ENCODE measurements at places on chromosomes 2 and 18. TPM values are rescaled to one million over a fixed set of nuclear protein-coding genes. Genes with fewer than 3 reads are reported as not detected.

Gene CREG2
- 0.06 TPM for total RNA-seq

DNA sequence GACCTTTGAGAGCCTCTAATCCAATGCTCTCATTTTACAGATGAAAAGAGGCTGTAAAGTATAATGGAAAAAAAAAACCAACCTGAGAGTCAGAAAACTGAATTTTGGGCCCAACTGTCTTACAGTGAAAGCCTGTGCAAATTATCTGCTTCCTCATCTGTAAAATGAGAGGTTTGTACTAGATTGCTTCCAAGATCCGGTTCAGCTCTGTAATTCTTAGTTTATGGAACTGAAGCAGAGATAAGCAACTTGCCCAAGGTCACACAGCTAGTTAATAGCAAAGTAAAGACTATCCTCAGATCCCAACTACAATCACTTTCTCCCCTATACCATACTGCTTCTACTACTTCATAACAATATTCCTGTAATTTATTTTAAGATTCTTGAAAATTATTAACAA, 6.3 kb downstream of the TLK1 start:
- no peak for DNase-seq

DNA sequence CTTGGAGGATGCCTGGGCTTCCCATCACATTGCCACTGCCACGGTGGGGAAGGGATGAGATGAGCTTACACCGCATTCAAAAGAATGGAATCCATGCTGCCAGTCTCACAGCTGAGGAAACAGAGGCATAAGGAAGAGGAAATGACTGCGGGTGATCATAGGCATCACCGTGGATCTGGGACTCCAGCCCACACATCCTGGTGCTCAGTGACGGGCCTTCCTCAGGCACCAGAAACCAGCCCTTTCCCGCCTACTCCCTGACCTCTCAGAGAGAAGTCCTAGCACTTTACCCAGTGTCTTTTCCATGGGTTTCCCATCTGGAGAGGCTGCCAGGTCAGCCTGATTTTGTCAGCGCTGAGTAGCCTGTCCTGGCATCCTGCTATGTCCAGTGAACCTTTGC, 5.3 kb upstream of the PLB1 start:
- no peak for DNase-seq

GRCh38 chr2:444937-445884, 157.3 kb upstream of the ALKAL2 start:
- DNase-seq = no peak

DNA sequence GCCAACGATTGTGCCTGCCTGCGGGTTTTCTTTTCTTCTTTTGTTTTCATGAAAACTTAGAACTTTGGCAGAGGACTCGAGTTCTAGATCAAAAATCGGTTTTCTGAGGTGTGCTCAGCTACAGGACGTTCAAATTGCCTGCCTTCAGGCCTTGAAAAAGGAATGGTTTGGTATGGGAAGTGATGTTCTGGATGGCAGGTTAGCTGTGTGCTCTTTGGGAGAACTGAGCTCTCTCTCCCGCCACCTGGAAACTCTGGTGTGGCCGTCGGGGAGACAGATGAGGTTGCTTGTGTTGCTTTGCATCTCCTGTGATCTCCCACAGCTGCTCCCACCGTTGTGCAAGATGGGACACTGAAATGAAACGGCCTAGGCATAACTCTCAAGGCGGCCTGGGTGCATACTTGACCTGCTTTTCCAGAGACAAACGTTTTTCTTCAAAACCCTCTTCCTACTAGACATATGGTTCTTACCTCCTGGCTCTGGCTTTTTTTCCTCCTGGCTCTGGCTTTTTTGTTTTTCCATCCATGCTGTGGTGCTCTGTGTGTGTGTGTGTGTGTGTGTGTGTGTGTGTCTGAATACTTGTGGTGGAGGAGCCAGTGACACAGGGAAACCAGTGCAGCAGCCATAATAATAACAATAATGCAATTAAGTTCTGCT, 2.0 kb downstream of the FMNL2 start:
- peak; percentile 19 for DNase-seq

DNA sequence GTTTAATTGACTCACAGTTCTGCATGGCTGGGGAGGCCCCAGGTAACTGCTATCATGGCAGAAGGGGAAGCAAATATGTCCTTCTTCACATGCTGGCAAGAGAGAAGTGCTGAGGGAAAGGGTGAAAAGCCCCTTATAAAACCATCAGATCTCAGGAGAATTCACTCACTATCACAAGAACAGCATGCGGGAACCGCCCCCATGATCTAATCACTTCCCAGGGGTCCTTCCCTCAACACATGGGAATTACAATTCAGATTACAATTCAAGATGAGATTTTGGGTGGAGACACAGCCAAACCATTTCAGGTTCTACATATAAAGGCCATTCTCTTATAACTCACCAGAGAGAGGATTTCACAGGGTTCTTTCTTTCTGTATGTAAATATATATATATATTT, 62.9 kb downstream of the VRK2 start:
- no peak for DNase-seq

DNA sequence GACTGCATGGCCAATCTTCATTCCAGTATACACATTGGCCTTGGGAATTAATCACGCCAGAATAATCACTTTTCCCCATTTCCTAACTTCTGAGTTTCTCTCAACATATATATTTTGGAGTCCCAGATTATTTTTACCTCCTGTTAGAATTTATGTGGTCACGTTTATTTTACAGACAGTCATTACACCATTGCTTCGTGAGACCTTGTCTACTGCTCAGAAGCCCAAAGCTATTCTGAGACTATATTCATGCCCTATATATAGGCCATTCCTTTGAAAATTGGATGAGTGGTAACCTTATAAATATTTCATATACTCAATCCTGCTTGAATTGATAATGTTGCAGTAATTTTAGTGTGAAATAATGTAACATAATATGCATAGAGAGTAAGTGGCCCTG, 610.0 kb upstream of the CDH2 start:
- no peak for DNase-seq

GRCh38 chr2:237962432-237963084, 4.3 kb upstream of the UBE2F start:
- DNase-seq = no peak

DNA sequence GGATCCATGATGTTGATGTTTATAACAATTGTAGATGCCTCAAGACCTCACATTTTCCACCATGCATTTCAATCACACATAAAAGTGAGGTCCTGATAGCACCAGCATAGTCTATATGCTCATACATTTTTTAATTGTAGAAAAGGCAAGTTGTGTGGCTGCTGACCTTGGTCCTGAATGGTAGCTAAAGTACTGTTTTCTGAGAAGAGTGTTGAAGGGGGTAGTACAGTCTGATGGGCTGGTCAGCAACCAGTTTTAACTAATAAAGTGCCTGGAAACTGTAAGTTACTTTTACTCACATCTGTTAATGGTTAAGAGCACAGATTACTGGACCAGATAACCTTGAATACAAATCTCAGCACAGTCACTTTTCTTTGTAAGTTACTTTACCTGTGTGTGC, 15.9 kb downstream of the ZNF638 start:
- no peak for DNase-seq

DNA sequence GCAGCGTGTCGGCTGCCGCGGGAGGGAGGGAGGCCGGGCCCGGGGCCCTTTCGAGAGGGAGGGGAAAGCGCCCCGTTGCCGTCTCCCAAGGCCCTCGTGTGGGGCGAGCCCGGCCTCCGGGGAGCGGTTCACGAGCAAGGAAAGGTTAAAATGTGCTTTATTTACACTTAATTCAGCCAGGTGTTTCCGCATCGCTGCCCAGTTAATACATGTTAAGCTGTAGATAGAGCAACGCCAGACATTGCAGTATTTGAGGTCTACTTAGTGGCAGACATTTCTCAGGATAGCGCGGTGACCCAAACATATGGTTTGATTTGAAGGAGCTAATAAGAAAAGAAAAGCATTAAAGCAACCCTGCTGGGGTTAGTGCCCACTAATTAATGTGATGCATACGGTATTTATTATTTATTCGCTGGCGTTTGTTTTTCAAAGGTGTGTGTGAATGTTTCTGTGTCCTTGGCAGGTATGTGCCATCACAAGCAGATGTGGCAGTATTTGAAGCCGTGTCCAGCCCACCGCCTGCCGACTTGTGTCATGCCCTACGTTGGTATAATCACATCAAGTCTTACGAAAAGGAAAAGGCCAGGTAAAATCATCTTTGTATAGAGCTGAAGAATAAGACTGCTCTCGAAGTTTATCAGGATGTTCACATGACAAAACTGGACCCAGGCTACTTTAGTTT, 571 bp downstream of the EEF1B2 start:
- peak; percentile 22 for DNase-seq

Gene GAL3ST2
- total RNA-seq = 69.8 TPM
